ENCODE measurements at places on chromosomes 11 and 22.

DNA sequence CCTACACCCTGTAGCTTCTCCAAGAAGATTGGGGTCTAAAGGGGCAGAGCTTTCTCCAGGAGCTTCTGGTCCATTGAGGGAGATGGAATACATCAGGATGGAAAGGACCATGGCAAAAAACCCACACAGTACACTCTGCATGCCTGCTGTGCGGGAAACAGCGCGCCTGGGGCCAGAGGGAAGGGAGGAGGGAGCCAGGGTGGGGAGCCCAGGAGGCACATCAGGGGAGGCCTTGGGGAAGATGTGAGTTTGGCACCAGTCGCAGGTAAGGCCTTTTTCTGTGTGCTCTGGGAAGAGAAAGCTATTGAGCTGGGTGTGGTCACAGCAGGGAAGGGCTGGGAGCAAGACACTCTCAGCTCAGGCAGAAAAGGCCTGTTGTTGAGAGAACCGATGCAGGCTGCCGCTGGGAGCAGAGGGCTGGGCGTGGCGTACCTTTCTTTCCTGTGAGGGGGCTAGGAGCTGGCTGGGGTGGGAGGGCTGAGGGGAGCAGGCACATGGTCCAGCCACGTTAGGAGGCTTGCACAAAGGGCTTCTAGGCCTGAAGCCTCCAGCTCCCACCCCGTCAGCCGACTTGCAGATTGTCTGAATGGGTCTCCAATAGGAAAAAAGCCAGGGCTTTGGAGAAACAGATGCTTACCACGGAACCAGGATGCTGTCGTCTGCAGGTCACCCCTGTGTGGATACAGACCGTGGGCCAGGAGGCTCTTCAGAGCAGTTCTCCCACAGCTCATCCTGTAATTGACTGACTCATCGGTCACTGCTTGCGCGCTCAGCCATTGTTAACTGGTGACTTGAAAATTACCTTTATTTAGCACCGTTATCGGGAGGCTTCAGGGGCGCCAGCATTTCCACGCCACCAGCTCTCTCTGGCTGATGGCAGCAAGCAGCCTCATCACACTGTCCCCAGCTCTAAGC is 237.3 kb downstream of the ST3GAL4 start:
- DNase-seq, result peak; percentile 56

DNA sequence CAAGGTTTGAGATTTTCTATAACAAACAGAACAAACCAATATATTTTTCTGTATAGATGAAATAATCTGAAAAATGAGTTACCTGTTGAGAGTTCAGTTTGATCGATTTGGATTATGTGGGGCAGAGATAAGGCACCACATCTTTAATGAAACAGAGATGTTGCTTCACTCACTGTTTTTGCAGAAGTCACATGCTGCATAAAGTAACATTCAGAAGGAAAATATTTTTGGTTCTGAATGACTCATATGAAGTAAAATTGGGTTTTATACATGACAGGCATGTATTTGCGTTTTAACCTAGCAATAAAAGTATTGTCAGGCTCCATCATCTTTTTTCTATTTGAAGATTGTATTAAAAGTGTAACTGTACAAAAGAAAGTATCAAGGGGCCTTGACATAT is 77.8 kb downstream of the BBOX1 start:
- no peak for DNase-seq

GRCh38 chr11:34915136-34916014 is 804 bp downstream of the APIP start:
- peak; percentile 4 for DNase-seq

DNA sequence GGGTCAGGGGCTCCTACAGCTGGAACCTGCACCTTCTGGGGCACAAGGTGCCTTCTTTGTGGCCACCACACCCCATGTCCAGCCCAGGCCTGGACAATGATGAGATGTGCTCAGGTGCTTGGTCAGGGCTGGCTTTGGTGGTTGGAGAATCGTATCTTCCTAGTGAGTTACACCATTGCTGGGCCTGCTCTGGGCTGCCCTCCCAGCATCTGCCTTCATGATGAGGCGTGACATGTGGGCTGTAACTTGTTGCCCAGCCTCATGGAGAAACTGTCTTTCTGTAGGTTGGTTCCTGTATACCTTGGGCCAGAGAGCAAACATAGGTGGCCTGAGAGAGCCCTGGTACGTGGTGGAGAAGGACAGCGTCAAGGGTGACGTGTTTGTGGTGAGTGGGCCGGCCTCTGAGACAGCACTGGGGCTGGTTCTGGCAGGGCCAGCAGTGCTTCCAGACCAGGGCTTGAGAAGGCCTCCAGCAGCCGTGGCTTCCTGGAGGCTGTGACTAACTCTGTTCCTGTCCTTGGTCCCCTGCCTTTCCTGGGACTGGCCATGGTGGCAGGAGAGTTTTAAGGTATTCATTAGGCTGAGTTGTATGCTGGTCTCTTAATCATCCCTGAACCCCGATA is 18.1 kb downstream of the TRMU start:
- no peak for DNase-seq

DNA sequence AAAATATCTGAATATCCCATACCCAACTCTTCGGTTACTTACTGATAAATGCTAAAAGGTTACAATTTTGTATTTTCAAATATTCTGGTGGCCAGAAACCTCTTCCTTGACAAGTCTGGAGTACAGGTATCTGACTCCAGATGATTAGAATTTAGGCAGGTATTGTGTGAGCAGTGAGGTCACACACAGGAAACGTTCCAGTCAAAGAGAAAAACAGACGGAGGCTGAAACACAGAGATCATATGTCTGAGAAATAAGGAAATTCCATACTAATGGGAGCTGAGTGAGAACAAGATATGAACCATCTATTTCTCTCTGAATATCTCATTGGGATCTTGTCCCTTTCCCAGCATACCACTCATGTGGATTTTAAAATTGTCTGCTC is 89.4 kb upstream of the IGLL5 start:
- no peak for DNase-seq

GRCh38 chr22:17370766-17371432 is 1.6 kb downstream of the CECR2 start:
- DNase-seq, result no peak

DNA sequence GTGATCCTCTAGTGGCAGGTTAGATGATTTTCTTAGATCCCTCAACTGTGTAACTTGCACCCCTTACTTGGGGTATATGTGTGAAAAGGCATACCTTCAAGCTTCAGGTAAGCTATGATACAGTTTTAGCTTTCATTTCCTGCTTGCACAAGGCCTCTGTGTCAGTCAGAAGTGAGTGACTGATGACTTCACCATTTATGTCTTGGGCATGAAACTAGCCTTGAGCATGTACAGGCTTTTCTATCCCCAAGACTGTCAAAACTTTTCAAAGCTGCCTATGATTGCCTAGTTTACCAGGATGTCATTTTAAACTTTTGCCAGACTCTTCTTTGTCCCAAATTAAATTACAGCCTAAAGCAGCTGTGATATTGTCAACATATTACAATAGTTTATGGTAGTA is 286.1 kb upstream of the CNTN5 start:
- no peak for DNase-seq

DNA sequence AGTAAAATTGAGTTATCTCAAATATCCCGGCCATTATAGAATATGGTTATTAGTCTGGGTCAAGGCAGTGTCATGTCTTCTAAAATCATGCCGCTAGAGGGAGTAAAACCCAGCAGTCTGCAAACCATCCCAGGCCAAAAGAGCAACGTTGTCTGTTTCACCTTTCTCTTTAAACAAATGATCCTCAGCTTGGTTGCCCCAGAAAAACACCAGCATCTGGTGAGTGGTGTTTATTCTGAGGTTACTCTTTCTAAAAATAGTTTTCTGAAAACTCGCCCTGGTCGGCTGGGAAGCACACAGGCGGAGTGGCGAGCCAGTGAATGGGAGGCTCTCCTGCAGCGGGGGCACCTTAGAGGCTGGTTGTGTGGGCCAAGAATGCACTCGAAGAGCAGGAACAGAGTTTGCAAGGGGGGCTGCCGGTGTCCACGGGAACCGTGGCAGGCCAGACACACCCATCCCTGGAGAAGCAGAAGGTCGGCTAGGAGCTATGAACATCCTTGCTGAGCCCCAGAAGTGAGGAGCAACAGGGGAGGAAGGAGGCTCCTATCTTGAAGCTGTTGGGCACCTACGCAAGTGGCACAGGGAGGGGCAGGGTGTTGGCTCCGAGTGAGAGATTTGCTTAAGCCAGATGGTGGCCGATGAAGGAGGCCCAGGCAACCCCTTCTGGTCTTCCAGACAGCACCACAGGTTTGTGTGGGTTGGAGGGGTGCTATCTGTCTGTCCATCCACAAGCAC is 297.1 kb downstream of the ETS1 start:
- DNase-seq, result peak; percentile 94

DNA sequence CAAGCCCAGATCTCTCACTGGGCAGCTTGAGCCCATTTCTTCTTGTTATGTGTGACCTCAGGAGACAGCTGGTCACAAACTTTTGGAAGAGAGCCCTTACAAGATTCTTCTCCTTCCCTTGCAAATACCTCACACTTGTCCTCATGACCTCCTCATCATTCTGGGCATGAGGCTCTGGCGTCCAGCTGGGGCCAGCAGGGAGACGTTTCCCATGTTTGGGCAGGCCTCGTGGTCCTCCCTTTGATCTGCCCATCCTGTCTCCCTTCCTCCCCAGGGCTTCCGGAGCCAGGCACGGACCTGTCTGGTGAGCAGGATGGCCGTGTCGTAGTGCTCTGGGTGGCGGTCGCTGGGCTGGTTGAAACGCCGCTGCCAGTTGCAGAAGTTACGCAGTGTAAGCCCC is 9.7 kb downstream of the ADAMTS8 start:
- DNase-seq, result no peak

GRCh38 chr11:27518518-27518917 is 11.9 kb upstream of the LIN7C start:
- no peak for DNase-seq

- no peak for DNase-seq
These were observed 32.1 kb upstream of the PRODH start for GRCh38 chr22:18968011-18968749.

GRCh38 chr11:20518323-20518834 is 81.0 kb upstream of the SLC6A5 start:
- no peak for DNase-seq

DNA sequence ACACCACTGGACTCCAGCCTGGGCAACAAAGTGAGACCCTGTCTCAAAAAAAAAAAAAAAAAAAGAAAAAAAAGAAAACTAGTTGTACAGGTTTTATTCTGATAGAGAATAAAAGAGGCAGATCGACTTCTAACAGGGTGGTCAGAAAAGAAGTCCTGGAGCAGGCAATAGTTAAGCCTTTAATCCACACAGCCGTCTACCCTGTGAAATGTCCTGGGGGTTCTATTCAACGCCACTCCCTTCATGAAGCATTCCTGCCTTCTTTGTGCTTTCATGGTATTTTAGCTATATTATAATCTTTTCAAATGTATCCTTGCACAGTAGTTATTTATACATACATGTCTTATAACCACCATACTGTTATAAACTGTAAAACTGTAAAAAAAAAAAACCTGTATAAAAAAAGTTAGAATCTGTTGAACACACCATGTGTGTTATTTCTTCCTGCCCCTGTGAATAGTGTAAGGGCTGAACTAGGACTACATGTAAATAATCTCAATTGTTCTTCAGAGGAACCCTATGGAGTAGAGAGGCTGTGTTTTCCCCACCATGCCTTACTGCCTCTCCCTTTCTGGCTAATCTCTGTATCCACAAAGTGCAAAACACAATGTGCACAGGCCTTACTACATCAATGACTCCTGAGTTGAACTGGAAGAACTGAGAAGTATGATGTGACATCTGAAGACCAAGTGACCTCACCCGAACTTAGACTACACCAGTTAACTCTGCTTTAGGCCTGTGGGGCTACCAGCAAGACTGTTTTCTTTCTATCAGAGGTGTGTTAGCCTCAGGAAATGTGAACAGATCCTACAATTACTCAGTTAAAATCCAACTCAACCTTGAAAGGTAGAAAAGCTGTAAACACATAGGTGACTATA is 25.3 kb downstream of the PRCP start:
- DNase-seq, result no peak

DNA sequence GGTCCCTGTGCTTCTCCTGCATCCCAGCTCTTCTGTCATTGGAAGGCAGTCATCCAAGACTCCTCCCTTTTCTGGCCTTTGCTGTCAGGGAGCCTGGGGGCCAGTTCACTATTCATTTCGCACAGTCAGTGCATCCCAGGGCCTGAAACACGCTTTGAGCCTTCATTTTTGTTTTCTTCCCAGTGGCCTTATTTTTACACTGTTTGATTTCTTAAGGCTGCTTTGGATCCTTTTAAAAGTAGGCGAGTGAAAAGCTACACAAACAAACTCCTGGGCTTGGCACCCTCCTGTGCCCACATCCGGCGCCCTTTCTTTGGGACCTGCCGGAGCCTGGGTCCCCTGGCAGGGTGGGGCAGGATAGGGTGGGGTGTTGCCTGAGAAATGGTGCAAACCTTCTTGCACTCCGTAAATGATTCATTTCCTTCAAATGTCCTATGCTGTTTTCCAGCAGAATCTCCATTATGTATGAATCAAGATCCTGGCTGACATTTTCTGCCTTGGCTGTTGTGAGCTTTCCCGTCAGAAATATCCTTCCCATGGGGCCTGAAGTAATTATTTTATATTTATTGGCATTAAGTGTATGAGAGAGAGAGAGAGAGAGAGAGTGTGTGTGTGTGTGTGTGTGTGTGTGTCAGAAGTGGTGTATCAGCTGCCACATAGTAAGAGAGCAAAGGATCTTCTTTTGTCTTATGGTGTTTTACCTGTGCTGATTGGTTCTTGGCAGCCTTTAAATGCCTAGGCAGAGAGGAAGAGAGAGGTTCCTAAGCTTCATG is 45.6 kb downstream of the BCR start:
- peak; percentile 52 for DNase-seq

GRCh38 chr11:111916768-111917167 is 1.9 kb upstream of the C11orf52 start:
- no peak for DNase-seq

GRCh38 chr11:102225689-102226568 is 91.4 kb upstream of the BIRC3 start:
- DNase-seq, result no peak

DNA sequence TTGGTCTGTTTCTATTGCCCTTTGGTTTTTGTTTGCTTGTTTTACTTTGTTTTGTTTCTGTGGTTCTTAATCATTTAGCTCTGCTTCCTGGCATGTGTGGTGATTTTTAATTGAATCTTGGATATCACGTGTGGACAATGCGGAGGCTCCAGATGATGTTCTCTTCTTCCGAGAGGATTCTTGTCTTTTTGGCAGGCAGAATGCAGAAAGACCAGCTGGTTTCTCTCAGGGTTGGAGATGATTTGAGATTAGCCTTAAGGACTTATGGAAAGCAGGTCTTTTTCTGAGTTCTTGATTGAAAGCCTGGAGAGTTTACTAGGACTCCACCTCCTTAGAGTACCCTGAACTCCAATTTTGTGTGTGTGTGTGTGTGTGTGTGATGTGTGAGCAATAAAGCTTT is 21.0 kb upstream of the ANO1 start:
- no peak for DNase-seq

DNA sequence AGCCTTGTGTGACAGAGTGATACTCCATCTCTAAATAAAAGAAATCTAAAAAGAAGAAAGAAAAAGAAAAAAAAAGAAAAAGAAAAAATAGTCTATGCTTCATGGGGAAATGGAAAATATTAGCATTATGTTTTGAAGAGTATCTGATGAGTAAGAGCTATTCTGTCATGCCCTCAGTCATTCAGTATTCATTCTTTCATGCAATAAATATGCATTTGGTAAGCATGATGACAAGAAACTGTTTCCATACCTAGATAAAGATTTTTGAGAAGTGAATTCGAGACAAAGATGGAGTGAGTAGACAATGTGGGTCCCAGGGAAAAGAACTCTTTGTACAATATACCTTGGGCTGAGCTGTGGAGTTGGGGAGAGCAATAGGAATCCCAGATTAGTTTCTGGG is 6.2 kb upstream of the IFTAP start:
- no peak for DNase-seq

Measured in DMS153 (cell line).